ENCODE measurements at places on chromosomes 4 and X.
A peak's percentile ranks its signal among the peaks of the same experiment; 100 is the strongest.

DNA sequence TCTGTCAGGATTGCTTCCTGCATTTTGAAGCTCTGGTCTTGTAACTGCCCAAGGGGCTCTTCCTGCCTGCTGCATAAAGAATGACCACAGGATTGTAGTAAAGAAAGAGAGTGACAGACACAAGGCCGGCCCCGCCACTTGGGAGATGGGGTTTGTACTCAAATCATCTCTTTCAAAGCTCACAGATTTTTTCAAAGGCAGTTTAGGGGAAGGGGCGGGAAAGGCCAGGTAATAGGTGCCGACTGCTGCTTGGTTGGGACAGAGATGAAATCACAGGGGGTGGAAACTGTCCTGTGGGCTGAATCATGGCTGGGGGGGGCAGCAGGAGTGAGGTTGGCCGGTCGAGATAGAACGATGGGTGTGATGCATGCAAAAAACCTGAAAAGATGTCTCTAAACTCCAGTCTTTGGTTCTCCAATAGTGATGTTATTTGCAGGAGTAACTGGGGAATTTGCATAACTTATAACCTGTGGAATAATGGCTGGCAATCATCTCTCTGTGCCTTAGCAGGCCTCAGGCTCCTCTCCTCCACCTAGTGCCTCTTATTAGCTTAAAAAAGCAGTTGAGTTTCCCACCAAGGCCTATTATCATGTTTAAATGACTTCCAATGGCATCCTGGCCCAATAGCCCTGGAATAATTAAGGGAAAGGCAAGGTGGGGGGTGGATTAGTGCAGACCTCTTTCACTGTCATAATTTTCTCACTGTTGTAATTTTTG is 778.4 kb upstream of the FRG1 start:
- DNase-seq, result no peak

GRCh38 chr4:83342476-83342875 is 7.8 kb upstream of the HPSE start:
- DNase-seq, result no peak

GRCh38 chr4:126136922-126137781 is 822.4 kb downstream of the FAT4 start:
- no peak for DNase-seq

DNA sequence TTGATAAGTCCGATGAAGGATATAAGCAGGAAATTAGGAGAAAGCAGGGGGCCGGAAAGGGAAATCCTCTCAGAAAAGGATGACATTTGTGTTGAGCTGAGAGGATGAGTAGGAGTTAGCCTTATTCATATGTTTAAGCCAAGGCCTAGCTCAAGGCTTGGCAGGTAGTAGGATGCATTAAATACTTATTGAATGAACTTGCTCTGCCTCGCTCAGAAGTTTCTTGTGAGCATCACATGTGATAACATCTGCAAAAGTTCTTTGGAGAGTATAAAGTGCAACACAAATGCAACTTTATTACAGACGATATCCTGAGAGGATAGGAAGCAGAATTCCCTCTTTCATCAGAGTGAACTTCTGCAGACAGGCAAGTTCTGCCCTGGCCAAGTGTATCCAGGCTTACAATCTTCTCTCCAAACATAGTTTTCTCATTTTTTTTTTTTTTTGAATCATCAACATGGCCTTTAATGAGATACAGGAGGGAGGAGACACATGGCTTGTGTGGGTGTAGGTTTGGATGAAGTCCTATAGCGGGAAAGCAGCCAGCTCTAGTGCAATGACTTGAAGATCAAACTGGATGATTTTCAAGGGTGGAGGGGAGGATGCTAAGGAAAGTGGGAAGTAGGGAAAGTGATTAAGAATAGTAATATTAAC is 48.1 kb downstream of the LUZP4 start:
- DNase-seq, result no peak

GRCh38 chrX:55867708-55868107 is 150.2 kb downstream of the RRAGB start:
- DNase-seq, result no peak

DNA sequence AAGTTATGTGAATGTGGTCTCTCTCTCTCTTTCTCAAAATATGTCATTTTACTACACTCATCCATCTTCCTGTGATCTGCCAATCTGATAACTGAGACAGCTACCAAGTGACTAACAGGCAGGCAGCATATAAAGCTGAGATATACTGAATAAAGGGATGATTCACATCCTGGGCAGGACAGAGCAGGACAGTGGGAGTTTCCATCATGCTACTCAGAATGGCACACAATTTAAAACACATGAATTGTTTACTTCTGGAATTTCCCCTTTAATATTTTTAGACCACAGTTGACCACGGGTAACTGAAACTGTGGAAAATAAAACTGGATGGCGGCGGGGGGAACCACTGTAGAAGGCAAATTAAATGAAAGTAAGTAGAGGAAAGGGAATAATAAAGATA is 58.6 kb upstream of the DCTD start:
- DNase-seq, result peak; percentile 7

DNA sequence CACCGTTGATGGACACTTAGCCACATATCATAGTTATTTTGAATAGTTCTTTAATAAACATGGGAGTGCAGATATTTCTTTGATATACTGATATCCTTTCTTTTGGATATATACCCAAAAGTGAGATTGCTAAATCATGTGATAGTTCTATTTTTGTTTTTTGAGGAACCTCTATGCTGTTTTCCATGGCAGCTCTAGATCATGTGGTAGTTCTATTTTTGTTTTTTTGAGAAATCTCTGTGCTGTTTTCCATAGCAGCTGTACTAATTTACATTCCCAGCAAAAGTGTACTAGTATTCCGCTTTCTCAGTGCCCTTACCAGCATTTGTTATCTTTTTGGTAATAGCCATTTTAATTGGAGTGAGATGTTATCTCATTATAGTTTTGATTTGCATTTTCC is 3.6 kb downstream of the SH3BGRL start:
- DNase-seq, result no peak

GRCh38 chr4:181701214-181701613 is 542.0 kb upstream of the TENM3 start:
- DNase-seq, result no peak

GRCh38 chrX:24264383-24264782 is 49.5 kb downstream of the SUPT20HL2 start:
- no peak for DNase-seq

DNA sequence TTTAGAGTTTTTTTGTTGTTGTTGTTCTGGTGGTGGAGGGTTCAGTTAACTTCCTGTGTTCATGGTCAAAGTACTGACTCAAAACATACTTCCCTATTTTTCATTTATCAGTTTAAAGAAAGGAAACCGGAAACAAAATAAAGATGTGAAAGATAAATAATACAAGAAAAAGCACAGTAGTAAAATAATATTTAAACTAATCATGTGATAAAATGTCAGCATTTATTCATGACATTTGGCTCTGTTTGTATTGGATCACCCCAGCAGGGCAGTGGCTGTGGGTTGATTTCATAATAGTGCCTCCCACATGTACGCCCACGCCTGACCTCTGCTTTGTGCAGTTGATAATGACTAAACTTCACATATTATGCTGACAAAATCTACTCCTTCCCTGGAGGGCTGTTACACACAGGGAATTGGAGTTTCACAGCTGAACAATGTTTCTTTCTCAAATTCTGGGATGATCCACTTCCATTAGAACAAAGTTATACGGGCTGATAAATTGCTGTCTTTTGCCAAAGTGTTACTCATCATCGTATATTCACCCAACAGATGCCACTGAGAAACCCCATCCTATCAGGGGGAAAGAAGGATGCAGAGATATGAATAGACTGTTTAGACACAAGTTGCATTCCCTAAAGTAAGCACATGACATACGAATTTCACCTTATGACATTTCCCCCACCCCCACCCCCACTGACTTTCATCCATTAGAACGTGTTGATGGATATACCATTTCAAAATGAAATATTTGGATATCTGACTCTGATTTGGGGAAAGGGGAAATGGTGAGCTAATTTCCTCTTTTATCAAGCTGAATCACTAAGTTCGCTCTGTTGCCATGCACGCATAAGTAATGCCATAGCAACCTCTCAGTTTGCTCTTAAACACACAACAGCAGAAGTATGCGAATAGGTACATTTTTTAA is 48.3 kb downstream of the AMELX start:
- DNase-seq, result no peak

GRCh38 chr4:68960294-68961163 is 8.9 kb upstream of the UGT2A3 start:
- no peak for DNase-seq

DNA sequence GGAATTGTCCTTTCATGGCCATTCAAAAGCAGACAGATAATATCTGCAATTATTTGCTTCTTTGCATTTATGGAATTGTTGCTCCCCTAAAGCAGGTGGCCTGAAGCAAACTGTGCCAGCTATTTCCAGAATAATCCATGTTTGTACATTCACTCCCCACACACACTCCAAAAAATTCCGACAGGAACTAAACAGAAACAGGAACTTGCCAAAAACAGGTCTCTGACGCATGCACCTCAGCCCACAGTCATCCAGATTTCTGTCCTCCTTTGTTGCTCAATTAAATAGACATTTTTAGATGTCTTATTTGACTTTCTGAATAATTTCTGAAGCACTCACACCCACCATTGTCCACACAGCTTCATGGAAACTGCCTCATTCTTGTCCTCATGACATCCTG is 71.5 kb upstream of the EDNRA start:
- no peak for DNase-seq

- no peak for DNase-seq
These were observed 72.7 kb downstream of the AFF2 start for GRCh38 chrX:148573119-148573518.

DNA sequence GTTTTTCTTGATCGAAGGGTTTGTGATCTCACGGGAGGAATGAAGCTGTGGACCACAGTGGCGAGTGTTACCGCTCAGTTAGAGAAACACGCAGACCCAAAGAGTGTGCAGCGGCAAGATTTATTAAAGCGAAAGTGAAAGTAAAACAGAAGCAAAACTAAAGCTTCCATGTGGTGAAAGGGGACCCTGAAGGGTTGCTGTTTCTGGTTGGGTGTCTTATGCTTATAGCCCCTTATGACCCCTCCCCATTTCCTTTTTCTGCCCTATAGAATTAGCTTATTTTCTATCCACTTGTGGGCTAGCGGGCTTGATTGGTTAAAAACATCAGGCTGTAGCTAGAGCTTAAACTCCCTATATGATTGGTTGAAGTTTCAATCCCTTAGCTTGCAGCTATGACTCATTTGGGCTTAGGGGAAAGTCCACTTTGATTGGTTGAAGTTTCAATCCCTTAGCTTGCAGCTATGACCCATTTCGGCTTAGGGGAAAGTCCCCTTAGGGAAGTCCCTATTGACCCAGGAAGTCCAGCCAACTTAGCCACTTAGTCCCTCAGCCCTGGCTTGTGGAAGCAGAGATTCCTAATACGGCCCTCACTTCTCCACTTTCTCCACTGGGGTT is 171.2 kb upstream of the NWD2 start:
- no peak for DNase-seq

- DNase-seq, result no peak
These were observed 36.5 kb downstream of the OCRL start for GRCh38 chrX:129576539-129576938.

- DNase-seq, result no peak
These were observed 109.3 kb upstream of the USP9X start for GRCh38 chrX:40975951-40976350.

DNA sequence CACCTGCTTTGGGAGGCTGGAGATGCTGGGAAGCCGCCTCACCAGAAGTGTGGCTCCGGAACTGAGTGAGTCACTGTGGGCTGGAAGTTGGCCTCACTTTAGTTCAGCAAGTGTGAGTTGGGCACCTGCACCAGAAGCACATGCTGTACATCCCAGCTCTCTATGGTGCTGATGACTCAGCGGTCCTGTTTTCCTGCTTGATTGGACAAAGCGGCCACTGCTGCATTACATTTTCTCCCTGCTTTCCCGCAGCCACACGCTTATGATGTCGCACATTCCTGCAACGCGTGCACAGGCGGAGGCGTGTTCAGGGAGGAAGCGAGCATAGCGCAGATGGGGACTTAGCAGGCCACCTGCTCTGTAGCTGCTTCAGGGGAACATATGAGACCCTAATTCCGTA is 26.7 kb upstream of the CLDN34 start:
- no peak for DNase-seq

- no peak for DNase-seq
These were observed 47.5 kb downstream of the INTS12 start for GRCh38 chr4:105661028-105661427.

DNA sequence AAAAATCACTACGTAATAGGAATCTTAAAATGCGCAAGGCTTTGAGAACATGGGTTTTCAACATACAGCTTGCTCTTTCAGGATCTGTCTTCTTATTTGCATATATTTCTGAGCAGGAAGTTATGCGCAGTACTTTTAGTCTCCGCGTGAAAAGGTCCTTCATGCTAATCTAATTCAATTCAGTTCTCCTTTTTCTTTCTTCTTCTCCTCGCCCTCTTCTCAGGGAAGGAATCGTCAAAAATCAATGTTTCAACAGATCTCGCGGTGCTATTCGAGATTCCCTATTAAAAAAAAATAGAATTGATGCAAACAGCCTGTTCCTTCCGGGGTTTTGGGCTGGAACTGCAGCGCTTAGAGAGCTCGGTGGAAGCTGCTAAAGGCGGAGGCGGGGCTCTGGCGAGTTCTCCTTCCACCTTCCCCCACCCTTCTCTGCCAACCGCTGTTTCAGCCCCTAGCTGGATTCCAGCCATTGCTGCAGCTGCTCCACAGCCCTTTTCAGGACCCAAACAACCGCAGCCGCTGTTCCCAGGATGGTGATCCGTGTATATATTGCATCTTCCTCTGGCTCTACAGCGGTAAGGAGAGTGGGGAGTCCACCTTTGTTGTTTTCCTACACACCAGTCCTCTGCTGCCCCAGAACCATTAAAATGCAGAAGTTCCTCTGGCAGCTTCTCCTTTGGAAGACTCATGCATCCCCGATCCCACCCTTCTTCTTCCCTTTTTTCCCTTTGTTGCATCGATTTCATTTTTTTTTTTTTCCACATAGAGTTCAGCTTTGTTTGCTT is at the start of the genes HMGN5 and SH3BGRL:
Gene HMGN5, minus strand, starts transcription at position 243 of the 785 bp plus-strand sequence. CDS start 80,364 bp downstream, outside the sequence.
Gene SH3BGRL, plus strand, starts transcription at position 432 of the 785 bp plus-strand sequence. Its CDS starts 99 bp downstream, at position 531.
- peak; percentile 36 for DNase-seq

- no peak for DNase-seq
These were observed 27.2 kb downstream of the PLS3 start for GRCh38 chrX:115588179-115588578.

DNA sequence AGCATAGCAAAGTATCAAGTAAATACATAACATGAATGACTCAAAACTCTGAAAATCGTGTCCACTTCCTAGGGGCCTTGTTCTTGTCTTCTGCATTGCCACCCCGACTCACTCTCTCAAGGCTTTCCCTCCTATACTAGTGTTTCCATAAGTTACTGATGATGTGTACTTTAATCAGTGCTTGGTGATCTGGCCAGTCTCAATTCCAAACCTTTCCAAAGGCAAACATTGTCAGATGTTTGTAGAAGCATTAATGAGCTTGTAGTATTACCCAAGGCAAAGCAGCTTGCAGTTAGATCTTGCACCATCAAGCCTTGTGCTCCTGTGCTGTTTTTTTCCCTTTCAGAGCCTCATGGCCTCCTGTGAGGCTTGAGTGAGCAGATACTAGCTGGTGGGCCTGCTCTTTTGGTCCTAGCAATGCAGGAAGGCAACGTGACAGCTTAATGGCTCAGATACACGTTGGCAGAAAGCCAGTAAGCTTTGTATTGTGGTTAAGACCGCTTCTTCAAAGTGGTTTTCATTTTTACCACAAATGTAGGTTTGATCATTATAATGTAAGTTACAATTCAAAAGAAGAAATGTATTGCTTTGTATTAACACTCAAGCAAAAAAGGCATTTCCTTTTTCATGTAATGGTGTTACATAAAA is 51.8 kb downstream of the RBPJ start:
- DNase-seq, result peak; percentile 10

- DNase-seq, result no peak
These were observed 10.3 kb downstream of the WDR44 start for GRCh38 chrX:118356154-118356701.
